A549 (cell line): ENCODE measurements at places on chromosomes 1 and 21.

DNA sequence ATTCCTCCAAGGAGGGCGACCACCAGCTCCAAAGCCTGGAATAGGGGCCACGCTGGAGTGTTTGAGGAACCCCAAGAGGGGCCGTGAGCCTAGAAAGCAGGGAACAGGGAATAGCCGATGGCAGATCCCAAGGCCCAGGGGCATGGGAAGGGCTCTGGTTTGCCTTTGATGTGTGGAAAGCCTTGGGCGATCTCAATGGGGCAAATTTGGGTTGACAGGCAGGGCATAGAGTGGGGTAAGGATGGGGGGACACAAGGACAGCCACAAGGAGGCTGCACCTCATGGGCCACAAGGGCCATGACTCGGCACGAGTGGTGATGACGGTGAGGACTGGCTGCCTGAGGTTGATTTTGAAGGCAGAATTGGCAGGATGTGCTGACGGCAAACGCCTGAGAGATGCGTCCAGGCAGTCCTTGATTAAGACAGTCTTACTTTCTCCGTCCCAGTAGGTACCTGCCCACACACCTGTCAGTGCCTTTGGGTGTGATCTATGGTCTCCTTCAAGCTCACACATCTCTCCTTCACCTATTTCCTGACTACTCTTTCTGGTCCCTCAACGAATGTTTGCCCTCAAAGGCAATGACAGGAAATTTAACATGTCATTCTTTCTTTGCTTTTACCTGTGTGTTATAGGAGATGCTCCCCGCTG, 2.0 kb upstream of the TMPRSS3 start:
- DNase-seq = no peak

DNA sequence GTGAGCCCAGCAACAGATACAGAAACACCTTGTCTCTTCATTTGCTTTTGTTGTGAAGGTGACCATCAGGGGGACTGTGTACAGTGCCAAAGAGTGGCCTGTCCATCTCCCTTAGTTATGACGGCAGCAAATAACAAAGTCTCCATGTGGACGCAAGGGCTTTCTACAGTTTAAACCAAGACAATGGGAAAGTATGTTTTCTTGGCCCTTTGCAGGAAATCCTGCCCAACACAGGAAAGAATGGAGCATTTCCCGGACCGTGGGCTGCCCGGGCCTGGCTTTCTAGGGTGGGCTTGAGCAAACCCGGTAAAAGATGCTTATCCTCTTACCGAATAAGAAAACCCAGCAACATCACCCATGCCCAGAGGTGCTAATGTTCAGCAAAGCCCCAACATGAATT, 87.3 kb downstream of the ZBTB18 start:
- DNase-seq = no peak

GRCh38 chr21:28358702-28359101, 634.0 kb downstream of the LTN1 start:
- no peak for DNase-seq

DNA sequence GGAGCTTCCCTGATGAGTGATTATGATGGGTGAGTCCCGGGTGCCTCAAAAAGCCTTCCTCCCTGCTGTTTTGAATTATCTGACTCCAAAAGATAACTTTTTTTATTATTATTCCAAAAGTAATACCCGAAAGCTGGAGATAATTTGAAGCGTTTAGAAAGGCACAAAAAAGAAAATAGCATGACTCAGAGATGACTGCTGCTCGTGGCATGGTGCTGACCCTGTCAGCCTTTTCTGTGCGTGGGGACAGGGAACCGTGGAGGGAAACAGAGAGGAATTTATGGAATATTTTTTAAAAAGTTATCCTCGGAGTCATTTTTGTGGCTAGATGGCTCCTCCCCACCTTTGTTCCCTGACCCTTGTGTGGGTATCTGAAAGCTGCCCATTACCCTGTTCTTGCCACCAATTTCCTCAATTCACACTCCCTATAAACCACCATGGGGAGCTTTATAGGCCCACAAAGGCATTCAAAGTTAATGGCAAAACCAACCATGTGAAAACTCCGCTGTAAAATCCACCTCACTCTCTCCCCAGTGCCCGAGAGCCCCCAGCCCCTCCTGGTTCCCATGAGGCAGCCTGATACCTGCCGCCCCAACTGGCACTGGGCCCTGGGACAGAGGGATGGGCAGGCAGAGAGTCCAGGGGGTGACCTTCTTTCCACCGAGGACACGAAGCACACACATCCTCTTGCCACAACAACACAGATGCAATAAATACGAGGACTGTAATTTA, 37.5 kb downstream of the IGSF21 start:
- DNase-seq = no peak

DNA sequence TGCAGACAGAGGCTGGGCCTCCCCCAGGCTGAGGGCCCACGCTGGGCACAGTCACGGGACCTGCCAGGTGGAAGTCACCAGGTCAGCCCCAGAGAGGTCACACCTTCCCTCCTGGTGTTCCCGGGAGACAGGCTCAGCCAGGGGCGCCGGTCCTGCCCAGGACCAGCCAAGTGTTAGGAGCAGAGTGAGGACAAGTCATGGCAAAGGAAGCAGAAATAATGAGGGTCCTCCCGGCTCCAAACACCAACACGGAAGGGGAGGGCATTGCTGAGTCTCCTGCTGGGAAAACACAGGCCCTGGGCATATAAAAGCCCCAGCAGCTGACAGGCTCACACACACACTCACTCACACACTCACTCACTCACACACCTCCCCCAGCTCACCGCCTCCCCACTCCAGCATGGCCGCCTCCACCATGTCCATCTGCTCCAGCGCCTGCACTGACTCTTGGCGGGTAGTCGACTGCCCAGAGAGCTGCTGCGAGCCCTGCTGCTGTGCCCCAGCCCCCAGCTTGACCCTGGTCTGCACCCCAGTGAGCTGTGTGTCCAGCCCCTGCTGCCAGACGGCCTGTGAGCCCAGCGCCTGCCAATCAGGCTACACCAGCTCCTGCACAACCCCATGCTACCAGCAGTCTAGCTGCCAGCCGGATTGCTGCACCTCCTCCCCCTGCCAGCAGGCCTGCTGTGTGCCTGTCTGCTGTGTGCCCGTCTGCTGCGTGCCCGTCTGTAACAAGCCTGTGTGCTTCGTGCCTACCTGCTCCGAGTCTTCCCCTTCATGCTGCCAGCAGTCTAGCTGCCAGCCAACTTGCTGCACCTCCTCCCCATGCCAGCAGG, at the start of gene KRTAP10-10:
KRTAP10-10 (plus strand) TSS at position 339 of the 833 bp plus-strand sequence; CDS start at position 401, 62 bp downstream.
- no peak for DNase-seq

DNA sequence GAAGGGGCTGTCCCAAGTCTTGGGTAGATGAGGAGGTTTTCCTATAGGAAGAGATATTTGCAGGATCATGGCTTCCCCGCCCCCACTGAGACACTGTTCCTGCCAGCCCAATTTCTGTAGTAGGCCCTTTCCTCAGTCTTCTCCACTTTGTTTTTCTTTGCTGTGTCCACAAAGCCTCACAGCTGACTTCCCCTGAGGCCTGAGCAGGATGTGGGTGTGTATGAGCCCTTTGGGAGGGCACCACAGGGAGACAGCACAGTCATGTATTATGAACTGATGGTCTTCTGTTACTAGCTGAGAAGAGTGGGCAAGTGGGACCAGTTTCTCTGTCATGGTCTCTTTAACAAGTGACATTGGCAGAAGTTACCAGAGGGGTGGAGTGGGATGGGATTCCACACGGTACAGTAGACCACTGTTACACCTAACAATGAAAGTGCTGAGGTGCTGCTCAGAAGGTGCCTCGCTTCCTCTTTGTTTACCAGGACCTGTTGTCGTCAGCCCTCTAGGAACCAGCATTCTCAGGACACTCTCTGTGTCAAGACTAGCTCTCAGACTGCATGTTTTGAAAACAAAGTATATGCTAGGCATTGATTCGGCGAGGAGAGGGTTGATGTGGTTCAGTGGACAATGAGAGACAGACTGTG, 253.8 kb upstream of the HOOK1 start:
- DNase-seq = no peak

GRCh38 chr1:91594383-91595055, 93.9 kb downstream of the CDC7 start:
- DNase-seq = no peak

DNA sequence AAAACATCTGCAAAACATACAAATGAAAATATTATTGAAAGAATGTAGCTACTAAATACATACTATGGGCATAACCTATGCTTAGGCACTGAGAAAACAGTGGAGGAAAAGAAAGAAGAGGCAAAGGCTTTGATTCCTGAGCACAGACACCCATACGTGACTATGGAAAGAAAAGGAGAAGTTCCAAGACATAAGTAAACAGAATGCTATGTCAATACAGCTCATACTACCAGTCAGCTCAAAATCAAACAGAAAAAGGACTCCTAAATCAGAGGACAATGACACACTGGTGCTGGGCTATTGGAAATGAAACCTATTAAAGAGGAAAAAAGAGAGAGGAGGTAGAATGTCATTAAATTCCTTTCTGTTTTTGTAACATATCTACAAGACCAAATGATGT, 225.4 kb downstream of the SMYD3 start:
- DNase-seq = peak; percentile 28

DNA sequence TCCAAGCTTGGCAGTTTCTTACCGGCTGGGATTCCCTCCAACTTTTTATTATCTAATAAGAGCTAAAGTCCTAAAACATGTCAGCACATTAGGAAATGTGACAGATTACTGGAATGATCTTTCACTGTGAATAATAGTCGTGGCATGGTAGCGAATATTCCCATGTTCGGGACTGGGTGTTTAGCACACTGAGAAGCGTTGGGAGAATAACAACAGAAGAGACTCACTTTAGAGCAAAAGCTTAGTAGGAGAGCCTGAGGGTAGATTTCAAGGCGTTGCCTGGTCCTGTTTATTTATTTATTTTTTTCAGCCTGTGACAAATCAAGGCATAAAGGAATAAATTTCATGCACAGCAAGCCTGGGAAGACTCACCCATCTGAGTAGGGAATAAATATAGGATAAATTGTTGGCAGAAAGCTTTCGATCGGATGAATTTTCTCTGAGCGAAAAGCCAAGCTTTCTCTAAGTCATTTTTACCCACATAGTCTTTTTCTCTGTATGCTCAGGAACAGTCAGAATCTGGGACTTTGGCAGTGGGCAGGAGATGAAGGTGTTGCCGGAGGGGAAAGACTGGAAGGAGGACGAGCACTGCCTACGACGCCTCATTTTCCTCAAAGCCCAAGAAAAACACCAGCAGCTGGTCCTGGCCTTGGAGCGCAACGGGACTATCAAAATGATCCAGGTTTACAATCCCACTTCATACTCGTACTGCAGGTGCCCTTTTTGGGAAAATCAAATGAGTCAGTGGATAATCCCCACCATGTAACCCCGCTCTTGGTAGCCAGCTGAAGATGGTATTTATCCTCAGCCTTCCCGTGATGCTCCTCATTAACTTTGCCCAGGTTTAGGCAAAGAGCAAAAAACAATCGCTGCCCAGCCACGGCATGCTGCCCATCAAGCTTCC, 97.2 kb downstream of the WDR64 start:
- no peak for DNase-seq

DNA sequence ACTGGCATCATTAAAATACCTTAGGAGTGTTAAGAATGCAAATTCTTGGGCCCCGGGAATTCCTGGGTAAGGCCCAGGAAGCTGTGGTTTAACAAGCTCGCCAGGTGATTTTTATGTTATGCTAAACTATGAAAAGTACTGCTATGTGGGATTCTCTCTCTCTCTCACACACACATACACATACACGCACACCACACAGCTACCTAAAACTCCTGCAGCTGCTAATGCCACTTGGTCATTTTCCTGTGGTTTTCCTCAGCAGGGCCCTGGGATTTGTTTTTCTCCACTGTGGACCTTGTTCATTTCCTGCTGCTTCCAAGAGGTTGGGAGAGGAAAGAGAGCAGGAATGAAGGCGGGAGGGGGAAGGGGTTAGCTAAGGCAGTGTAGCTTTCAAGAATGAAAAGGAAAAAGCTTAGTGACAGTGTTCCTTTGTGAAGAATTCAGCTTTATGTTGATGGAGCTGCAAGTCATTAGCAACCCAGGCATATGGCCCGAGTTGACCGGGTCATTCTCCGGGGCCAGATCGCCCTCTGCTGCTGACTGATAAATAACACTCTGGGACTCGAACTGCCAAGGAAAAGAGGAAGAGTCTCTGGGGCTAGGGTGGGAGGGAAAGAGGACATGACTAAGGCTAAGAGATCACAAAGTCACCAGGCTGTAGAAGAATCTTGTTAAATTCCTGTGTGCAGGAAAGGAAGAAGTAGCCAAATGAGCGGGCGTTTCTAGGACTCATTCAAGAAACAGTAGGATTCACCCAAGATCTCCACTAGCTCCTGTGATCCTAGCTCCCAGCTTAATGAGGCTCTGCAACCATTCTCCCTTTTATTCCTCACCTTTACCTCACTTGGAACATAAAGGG, 30.5 kb upstream of the LRIG2 start:
- DNase-seq = peak; percentile 55

DNA sequence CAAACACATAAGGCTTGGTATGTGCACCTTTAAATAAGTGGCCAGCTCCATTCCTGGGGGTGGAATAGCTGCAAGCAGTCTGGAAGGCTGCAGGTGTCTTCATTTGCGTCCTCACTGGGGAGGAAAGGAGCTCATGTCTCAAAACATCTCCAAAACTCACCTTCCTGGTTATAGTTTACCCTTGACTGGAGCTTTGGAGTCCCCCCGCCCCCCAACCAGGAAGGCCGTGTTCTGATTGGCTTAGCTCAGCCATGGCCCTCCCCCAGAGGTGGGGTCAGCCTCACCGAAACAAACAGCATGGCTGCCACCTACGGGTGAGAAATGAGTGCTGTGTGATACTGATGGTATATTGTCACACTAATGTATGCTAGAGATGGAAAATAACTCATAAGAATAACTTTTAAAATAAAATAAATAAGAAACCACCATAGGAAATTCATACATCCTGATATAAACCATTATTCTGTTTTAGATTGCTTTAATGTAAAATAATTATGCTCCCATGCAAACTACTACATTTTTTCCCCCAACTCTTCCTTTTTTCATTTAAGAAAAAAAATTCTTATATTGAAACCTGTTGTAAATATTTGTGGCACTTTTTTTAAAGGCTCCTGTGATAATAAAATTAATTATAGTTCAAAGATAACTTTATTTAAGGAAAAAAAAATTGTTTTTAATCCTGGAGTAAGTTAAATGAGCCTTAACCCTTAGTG, 90.8 kb downstream of the ZP4 start:
- peak; percentile 87 for DNase-seq

- DNase-seq = no peak
Measured at GRCh38 chr1:172699111-172699510, 40.2 kb downstream of the FASLG start.

GRCh38 chr1:29124366-29125236, 898 bp upstream of the TMEM200B start:
- peak; percentile 56 for DNase-seq

DNA sequence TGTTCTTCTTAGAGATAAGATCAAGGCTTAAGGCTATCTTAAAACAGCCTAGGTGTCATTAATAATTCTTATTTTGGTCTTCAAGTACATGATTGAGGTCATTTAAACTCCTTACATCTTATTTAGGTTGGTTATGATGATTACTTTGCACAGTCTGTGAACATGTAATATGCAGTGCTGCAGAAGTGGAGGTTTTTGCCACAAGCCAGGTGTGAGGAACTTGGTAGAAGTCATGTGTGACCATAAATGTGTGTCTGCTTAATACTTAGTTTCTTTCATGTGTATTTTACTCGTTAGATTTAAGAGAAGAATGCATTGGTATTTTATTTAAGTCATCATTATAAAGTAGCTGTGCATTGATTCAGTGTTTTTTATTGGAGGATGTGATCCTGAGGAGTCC, 10.1 kb downstream of the ATG4C start:
- DNase-seq = no peak
